Hair follicle dermal papilla cell (primary cell): ENCODE measurements at places on chromosomes 2 and 18. TPM values are rescaled to one million over a fixed set of nuclear protein-coding genes. Genes with fewer than 3 reads are reported as not detected.

The GLI2 gene
- total RNA-seq = 5.1 and 19.0 TPM in 2 replicates

The ARHGAP15 gene
- total RNA-seq = 0.12 and 0.49 TPM in 2 replicates

The IL1RL2 gene
- 0.97 and 1.1 TPM in 2 replicates for total RNA-seq

The SCYGR8 gene
- not detected in 2 replicates for total RNA-seq

The CD28 gene
- not detected in 2 replicates for total RNA-seq

The SLC4A5 gene
- 0.81 and 1.1 TPM in 2 replicates for total RNA-seq

The SOWAHC gene
- total RNA-seq = 11.8 and 16.6 TPM in 2 replicates

The ZDBF2 gene
- total RNA-seq = 6.3 and 11.7 TPM in 2 replicates

The CKAP2L gene
- 1.1 and 3.0 TPM in 2 replicates for total RNA-seq

The DUSP11 gene
- total RNA-seq = 35.8 and 41.7 TPM in 2 replicates

The HES6 gene
- total RNA-seq = 1.5 and 2.1 TPM in 2 replicates

The GPR45 gene
- total RNA-seq = not detected in 2 replicates

The APCDD1 gene
- 213 and 511 TPM in 2 replicates for total RNA-seq

The TRIM54 gene
- not detected in 2 replicates for total RNA-seq

The NT5C1B gene
- total RNA-seq = not detected in 2 replicates

The COLEC11 gene
- 0.16 TPM in 1 of 2 replicates, not detected in the other for total RNA-seq

The DOK6 gene
- total RNA-seq = 5.2 and 8.0 TPM in 2 replicates

The ASXL2 gene
- total RNA-seq = 15.4 and 16.6 TPM in 2 replicates

The BMP10 gene
- not detected in 2 replicates for total RNA-seq
